ENCODE measurements at places on chromosomes 7 and 10.

DNA sequence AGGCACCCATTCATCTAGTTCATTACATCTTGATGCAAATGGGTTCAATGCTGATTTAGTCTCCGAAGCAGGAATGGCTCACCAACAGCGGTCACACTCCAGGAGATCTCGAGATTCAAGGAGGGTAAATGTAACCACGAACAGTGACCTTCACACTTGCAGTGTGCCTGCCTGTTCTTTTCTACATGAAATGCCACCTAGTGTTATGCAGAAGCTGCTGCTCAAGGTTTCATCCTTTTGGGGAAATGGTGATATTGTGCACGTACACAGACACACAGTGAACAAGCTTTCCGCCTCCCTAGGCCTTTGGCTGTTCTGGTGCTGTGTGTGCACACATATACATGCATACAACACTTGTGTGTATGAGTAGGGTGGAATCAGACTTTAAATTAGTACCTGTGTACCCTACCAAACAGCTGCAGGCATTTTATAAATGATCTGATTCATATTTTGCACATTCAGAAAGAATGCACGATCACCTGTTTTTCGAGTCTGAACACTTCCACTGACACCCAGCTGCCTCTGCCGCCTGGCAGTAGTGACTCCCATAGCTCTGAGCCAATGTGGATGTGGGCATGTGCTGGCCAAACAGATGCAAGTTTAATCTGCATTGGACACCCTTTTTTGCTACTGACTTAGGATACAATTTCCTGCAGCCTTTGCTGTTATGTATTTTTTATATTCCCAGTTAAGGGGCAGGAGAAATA is 100.5 kb downstream of the TACC2 start:
- no peak for DNase-seq

GRCh38 chr7:87567052-87567451 is 33.6 kb downstream of the ABCB1 start:
- DNase-seq: no peak

- no peak for DNase-seq
Observed at GRCh38 chr10:102235598-102235920, 5.8 kb downstream of the PITX3 start.

DNA sequence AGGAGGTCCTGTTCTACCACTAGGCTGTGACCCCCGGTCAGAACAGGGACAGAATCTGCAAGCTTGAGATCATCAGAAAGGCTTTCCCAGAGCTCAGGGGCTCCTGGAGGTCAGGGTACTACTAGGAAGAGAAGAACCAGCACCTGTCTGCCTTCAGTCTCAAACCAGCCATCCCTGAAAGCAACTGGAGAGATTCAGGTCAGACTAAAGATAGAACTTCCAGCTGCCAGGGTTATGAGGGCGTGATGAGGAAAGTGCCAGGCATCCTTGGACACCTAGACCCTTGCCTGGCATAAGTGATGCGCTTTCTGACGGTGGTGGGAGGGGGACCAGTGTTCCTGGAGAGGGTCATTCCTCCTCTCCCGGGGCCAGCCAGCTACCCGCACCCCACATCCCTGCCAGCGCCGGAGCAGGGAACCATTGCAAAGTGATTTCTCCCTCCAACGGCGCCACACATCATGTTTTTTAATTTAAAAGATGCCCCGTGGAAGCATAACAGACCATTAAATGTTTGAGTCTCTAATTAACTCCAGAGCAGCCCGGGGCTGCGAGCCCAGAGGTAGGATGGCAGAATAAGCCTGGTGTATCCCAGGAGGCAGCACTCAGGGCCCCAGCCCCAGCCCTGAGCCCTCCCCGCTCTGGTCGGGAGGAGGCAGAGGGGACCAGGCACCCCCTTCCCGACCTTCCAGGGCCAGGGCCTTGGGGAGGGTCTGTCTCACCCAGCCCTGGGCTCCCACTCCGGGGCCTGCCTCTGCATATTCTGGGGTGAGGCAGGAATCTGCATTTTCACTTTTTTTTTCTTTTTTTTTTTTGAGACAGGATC is 64.0 kb downstream of the ELFN1 start:
- no peak for DNase-seq

GRCh38 chr7:1523844-1524243 is 6.7 kb upstream of the MAFK start:
- DNase-seq: no peak

GRCh38 chr7:30713392-30713791 is 31.1 kb upstream of the CRHR2 start:
- DNase-seq: no peak

DNA sequence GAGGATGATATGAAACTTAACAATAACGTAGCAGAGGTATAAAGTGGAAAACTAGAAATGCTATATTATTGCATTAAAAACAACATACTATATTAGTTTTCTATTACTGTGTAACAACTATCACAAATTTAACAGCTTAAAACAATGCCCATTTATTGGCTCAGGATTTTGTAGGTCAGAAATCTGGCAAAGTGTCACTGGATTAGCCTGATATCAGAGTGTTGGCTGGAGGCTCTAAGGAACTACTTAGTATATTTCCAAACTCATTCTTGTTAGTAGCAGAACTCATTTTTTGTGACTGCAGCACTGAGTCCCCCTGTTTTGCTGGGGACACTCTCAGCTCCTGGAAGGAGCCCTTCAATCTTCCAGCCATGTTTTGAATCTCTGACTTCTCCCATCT is 306.8 kb downstream of the ETV1 start:
- no peak for DNase-seq

GRCh38 chr10:61791216-61791615 is 110.3 kb upstream of the ARID5B start:
- no peak for DNase-seq

DNA sequence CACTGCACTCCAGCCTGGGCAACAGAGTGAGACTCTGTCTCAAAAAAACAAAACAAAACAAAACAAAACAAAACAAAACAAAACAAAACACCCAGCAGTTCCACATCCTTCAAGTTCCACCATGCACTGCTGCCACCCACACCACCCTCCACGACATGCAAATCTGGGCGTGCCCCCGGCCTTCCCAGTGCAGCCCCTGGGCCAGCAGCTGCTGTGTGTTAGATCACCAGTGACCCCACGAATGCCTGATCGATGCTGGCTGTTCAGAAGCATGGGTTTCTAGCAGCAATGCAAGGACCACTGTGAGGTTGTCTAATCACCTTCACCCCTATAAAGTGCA is 36.3 kb downstream of the ELFN1 start:
- no peak for DNase-seq

- DNase-seq: no peak
Observed at GRCh38 chr7:92781117-92781720, 55.2 kb downstream of the CDK6 start.

- DNase-seq: no peak
Observed at GRCh38 chr7:36923943-36924436, 199.7 kb upstream of the AOAH start.

GRCh38 chr10:58996063-58996462 is 180.4 kb upstream of the PHYHIPL start:
- DNase-seq: no peak

DNA sequence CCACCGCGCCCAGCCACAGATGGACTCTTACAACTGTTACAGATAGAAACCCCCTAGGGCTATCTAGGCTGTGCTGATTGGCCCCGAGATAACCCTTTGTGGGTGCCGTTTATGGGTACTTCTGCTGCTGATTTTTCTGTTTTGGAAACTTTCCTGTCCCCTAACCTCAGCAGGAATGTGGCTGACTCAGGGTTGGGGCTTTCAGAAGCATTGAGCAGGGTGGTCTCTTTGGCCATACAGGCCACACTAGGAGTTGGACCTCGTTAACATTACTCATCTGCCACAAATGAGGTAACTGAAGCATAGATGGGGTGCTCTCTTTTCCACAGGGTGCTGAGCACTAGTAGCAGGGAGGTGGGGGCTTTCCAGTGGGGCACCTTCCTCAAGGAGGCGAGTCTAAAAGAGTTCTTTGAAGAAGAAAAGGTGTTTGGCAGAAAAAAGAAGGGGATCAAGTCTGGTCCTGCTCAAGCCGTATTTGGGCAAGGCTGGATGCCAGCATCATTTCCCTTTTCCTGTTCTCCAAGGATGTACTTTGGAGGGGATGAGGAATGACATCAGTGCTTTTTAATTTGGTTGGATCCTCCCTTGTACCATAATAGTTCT is 6.4 kb downstream of the ZSCAN25 start:
- DNase-seq: no peak

- no peak for DNase-seq
Observed at GRCh38 chr10:91759581-91759986, 38.6 kb upstream of the TNKS2 start.

DNA sequence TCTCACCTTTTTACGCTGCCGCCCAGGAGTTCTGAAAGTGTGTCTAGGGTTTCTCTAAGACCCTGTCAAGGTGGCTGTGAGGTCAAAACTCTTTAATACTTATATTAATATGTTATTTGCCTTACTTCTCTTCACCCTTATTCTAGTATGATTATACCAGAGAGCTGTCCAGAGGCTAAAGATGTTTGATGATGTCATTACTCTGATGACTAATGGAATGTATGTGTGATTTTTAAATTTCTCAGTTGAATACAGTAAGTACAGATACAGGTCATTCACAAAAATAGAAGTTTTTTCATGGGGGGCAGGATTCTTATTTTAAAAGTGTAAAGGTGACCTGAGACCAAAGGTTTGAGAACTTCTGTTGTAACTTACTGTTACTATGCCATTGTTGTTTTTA is 150.6 kb upstream of the FOXP2 start:
- DNase-seq: no peak

- no peak for DNase-seq
Observed at GRCh38 chr10:129607607-129608109, 140.6 kb downstream of the MGMT start.

DNA sequence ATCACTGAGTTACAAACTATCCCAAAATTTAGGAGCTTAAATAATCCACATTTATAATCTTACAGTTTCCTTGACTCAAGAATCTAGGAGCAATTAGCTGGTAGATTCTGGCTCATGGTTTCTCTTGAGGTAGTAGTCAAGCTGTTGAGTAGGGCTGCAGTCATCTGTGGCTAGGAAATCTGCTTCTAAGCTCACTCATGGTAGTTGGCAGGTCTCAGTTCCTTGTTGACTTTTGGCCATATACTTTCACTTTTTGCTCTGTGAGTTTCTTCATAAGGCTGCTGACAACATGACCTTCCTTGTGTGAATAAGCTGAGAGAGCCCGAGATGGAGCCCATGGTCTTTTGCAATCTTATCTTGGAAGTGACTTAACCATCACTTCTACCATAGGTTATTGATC is 10.8 kb upstream of the ETV1 start:
- DNase-seq: no peak

GRCh38 chr7:105209870-105210269 is 178.9 kb downstream of the SRPK2 start:
- DNase-seq: peak; percentile 15

DNA sequence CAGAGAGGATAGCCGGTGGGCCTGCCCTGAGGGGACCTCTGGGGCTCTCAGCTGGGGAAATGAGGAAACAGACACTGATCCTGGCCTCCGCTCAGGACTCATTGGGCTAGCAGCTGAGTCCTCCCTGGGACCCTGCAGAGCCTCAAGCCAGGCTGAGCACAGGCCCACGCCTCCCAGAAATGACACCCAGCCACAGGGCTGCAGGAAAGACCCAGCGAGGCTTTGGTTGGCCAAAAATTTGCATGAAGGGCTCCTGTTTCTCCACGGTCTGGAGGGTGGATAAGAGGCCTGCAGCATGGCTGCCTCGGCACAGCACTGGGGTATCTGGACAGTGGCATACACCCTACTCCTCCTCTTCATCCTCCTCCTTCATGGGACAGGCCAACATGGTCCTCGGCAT is 60.4 kb downstream of the ZNF33B start:
- no peak for DNase-seq

Measured in CD4-positive, alpha-beta T cell treated with Interleukin-2 at 100 ng/mL for 4 hours (primary cell).